ENCODE measurements at places on chromosomes 7 and 10.

DNA sequence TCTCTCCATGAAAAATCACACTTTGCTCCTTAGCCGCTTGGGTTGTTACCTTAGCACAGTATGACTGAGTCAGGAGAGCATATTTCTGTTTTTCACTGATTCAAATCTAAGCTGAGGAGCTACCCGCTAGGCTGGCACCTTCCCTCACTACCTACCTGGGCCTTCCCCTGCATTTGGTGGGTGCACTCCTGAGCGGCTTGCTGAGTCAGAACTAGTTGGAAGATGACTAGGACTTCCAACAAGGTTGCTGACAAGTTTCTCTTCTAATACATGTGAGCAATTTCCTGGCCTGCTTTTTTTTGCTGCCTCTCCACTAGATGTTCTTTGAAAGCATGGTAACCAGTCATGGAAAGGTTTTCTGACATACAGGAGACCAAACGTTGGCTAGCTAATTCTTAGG, 43.8 kb upstream of the SEC61G start:
- H3K27me3 ChIP-seq: no peaks in the 10 kb centered on the region
- no peak for DNase-seq
- no peaks in the 10 kb centered on the region for H3K36me3 ChIP-seq
- no peak overlapping the region for H3K4me3 ChIP-seq
- no peaks in the 10 kb centered on the region for H3K4me1 ChIP-seq
- no peak overlapping the region for H3K27ac ChIP-seq

DNA sequence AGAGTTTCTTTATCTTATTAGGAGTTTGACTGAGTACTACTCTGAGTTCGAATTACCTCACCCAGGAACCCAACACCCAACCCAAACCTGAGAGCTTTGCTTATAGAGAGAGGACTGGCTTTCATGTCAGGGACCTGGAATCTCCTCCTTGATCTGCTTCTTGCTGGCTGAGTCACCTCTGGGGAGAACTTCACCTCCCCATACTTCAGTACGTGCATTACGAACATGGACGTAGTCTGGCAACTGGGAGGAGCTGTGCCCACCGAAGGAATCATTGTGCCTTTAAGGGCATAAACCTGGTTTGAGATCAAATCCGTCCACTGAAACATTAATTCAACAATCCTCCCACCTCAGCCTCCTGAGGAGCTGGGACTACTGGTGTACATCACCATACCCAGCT, 12.2 kb upstream of the PSAP start:
- no peak overlapping the region for H3K27ac ChIP-seq
- H3K4me1 ChIP-seq: peaks cover 30% of the 10 kb centered on the region
- DNase-seq: no peak
- H3K27me3 ChIP-seq: no peaks in the 10 kb centered on the region

DNA sequence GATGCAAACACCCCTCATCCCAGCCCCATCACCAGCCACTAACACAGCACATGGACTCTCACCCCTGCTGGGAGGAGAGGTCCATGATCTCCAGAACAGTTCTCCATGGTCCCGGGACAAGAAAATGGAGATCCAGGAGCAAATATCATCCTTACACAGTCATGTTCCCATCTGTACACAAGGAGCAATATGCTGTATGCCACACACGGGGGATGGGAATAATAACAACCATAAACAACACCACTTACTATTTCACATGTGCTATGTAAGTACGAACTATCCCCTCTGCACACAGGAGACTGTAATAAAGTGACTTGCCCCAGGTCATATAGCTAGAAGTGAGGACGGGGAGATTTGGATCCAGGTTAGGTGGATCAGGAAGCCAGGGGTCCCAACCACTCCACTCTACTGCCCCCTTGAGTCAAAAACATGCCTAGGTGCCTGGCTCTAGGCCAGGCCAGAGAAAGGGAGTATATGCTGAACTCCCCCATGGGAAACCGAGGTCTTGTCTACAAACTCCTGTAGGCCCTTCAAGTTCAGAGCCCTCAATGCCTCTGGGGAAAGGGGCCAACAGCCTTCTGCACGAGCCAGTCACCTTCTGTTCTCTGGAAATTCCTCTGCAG, 34.1 kb downstream of the LRRC20 start:
- DNase-seq: no peak
- H3K27me3 ChIP-seq: no peaks in the 10 kb centered on the region
- H3K27ac ChIP-seq: no peak overlapping the region
- H3K36me3 ChIP-seq: no peaks in the 10 kb centered on the region
- H3K4me3 ChIP-seq: no peak overlapping the region
- no peaks in the 10 kb centered on the region for H3K4me1 ChIP-seq

- H3K4me1 ChIP-seq: no peaks in the 10 kb centered on the region
- no peak overlapping the region for H3K4me3 ChIP-seq
- DNase-seq: no peak
- H3K36me3 ChIP-seq: no peaks in the 10 kb centered on the region
Measured at GRCh38 chr7:3880228-3880987, 579.4 kb downstream of the SDK1 start.

DNA sequence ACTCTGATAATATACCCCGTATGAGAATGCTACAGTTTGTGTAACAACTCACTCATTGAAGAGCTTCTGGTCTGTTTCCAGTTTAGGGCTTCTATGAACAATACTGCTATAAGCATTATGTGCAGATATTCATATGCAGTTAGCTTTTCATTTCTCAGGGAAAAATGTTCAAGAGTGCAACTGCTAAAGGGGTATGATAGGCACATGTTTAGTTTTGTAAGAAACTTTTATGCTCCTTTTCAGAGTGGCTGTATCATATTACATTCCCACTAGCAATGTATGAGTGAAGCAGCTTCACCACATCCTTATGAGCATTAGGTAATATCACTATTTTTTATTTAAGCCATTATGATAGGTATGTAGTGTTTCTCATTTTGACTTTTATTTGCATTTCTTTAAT, 182.6 kb upstream of the CXCL12 start:
- H3K4me3 ChIP-seq: no peak overlapping the region
- no peaks in the 10 kb centered on the region for H3K4me1 ChIP-seq
- no peak overlapping the region for H3K27ac ChIP-seq
- H3K36me3 ChIP-seq: no peaks in the 10 kb centered on the region

GRCh38 chr7:35646289-35647023, 48.5 kb downstream of the HERPUD2 start:
- H3K4me3 ChIP-seq: no peak overlapping the region
- H3K36me3 ChIP-seq: no peaks in the 10 kb centered on the region
- DNase-seq: no peak
- peak overlapping the region; percentile 49 for H3K27ac ChIP-seq

DNA sequence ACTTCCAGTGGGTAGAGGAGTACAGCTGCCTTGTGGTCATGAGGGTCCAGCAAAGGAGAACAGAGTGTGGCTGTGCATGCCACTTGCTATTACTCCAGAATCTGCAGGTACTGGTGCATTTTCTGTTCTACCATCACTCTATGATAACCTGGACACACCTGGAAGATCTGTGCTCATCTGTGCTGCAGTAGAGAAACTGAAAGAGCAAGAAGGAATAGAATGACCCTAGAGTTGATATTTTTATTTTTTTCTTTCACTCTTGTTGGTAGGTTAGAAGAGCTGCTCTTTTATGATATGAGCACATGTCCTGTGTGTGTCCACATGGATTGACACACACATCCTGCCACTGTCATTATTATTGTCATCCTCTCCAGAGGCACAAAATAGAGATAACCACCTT, 48.3 kb upstream of the MTURN start:
- no peak overlapping the region for H3K27ac ChIP-seq
- no peaks in the 10 kb centered on the region for H3K27me3 ChIP-seq
- no peak overlapping the region for H3K4me3 ChIP-seq
- DNase-seq: no peak
- H3K36me3 ChIP-seq: no peaks in the 10 kb centered on the region

DNA sequence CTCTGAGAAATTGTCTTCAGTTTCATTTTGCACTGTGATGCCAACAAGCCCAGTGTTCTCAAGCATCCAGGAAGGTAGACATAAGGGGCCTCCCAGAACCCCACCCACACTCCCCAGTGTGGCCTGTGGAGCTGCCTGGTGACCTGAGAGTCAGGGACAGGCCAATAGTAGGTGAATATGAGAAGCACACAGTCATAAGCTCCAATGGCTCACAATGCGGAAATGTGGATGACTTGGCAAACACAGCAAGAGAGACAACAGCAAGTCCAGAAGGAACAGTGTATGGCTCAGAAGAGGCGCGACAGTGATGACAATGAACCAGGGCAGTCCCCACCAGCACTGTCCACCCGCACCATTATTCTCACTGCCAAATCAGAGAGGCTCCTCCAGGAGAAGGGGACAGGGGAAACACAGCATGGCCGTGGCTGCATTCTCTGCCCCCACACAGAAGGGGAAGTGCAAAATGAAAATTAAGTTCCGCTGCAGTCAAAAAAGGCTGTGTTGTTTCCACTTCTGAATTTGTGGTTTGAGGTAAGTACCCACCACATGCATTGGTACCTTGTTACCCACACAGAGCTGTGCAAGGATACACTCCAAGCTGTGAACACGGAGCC, 419.8 kb downstream of the GRID1 start:
- H3K4me3 ChIP-seq: no peak overlapping the region
- H3K27ac ChIP-seq: no peak overlapping the region
- H3K27me3 ChIP-seq: no peaks in the 10 kb centered on the region
- H3K36me3 ChIP-seq: no peaks in the 10 kb centered on the region
- H3K4me1 ChIP-seq: no peaks in the 10 kb centered on the region

DNA sequence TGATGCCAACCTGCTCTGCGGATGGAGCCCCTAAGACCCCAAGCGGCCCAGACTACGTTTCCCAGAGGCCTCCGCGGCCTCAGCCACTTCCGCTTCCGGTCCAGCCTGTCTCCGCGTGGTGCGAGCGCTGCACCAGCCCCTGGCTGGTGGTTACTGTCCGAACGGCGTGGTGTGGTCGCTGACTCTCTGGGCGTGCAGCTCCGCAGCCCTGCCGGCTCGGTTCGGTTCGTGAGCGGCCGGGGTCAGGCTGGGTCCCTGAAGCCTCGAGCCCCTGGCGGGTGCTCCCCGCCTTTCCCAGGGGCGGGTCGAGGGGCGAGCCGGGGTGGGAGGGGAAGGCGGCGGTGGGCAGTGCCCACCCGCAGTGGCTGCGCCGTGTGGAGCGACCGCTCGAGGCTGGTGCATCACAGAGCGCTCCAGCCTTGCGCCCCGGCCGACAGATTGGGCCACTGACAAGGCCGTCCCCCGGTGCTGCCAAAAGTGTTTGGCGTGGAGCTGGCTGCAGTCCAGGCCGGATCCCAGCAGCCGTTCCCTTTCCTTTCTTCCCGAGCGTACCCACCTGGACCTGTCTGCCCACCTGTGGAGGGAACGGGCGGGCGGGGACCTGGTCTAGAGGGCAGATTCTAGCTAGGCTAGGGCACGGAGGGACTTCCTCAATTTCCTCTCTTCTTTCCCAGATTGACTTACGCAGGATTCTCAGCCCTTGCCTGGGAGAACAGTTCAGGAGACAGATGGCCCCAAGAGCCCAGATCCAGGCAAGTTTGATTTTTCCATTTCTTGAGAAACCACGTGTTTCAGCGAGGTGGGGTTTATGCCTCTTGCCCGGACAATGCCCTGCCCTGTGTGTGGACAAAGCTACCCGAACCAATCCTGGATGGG, at the start of gene ZNF485:
TSS of gene ZNF485 (plus strand) at position 116 of the 876 bp plus-strand sequence. CDS start at position 729, 613 bp downstream.
- H3K27me3 ChIP-seq: no peaks in the 10 kb centered on the region
- DNase-seq: peak; percentile 68
- H3K36me3 ChIP-seq: peaks cover 10% of the 10 kb centered on the region

DNA sequence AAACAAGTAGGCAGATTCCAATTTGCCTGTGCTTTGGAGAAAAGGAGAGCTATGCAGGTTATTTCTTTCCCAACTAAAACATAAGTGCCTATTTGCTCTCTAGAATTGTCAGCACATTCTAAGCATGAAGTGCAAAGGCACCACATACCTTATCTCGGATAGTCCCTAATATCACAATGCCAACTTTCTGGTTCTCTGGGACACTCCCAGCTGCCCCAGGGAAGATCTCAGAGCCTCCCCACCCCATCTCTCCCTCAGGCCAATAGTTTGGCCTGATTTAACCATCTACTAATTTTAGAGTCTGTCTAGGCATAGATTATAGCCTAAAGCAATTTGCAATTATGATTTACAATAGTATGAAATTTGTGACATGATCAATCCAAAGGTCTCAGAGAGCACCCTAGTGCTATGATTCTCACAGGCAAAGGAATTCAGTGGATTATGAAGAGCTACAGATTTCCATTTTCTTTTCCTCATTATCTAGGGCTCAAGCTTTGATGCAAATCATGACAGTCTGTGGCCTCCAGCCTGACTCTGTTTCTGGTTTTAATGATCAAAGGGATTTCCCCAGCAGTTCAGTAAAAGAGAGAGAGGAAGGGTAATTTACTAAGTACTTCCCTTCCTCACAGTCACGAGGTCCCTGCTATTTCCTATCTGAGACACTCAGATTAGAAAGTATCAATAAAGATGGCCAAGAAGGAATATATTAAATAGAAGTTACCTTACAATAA, 29.0 kb upstream of the IL6 start:
- H3K4me3 ChIP-seq: no peak overlapping the region
- no peak for DNase-seq
- peaks cover 4% of the 10 kb centered on the region for H3K4me1 ChIP-seq
- no peak overlapping the region for H3K27ac ChIP-seq

DNA sequence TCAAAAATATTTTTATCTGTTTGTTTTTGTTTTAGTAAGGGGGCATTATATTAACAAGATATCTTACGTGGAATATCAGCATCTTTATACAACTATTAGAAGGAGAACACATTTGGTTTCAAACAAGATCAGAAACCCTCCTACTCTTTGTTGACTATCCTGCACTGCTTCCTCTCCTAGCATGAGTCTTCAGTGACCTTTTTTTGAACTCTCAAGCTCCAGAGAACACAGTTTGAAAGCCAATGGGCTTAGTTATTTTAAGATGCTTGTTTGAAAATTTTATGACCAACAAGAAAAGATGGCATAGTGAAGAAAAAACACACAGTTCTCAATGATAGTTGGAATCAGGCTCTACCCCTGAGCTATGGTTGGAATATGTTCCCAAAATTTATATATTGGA, 37.2 kb upstream of the RTKN2 start:
- H3K27ac ChIP-seq: no peak overlapping the region
- H3K36me3 ChIP-seq: no peaks in the 10 kb centered on the region
- DNase-seq: no peak
- no peaks in the 10 kb centered on the region for H3K27me3 ChIP-seq

DNA sequence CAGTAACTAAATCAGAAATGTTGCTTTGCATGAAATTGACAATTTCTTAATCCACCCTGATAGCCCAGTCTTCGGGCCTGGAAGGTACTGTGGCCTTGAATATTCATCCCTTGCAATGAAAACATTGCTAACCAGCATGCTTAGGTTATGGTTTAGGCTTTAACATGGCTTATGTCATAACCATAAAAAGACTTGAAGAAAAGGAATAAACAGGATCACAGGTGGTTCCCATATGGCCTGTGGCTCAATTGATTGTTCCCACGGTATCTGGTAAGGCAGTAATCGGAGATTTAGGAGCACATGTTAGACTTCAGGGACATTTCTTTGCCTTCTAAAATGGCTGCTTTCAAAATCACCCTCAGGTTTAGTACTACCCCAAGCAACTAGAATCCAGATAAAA, 139.5 kb downstream of the ST7 start:
- no peaks in the 10 kb centered on the region for H3K4me1 ChIP-seq
- H3K27ac ChIP-seq: no peak overlapping the region
- DNase-seq: no peak
- H3K27me3 ChIP-seq: no peaks in the 10 kb centered on the region

GRCh38 chr10:17244700-17245365, 16.8 kb downstream of the VIM start:
- no peak for DNase-seq
- H3K4me3 ChIP-seq: no peak overlapping the region
- no peaks in the 10 kb centered on the region for H3K27me3 ChIP-seq
- H3K4me1 ChIP-seq: no peaks in the 10 kb centered on the region
- no peaks in the 10 kb centered on the region for H3K36me3 ChIP-seq
